ENCODE measurements at places on chromosomes 4 and X. TPM values are rescaled to one million over a fixed set of nuclear protein-coding genes. Genes with fewer than 3 reads are reported as not detected.

TCEANC gene
- total RNA-seq, result 1.7 TPM

GC gene
- total RNA-seq, result 2.5 TPM

MAOB gene
- 56.8 TPM for total RNA-seq

CXCL10 gene
- total RNA-seq, result 21.6 TPM

PRDM5 gene
- 8.7 TPM for total RNA-seq

GRCh38 chr4:18051281-18051680 is 29.7 kb upstream of the LCORL start:
- DNase-seq, result no peak

DNA sequence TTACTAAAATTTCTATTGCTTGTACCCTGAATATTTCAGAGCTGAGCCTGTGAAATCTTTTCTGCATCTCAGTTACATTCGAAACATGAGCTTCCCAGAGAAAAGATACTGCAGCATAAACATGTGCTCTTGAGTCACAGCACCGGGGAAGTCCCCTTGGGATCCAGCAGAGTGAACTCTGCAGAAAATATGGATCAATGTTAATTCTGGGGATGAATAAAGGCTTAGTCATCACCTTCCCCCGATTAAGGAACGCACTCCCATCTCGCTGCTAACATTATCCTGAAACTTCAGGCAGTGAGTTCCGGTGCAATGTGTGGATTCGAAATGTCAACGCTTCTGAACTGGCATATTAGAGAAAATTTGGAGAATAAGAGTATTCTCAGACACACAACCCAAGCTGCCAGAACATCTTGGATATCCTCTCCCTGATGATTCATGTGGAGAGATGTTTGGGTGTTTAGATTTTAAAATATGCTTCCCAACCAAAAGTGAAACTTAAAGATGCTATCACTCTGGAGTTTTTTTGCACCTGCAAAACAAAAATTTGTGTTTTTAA is 90.8 kb downstream of the IRF2 start:
- peak; percentile 69 for DNase-seq

GRCh38 chr4:99821918-99822503 is 5.4 kb downstream of the DAPP1 start:
- DNase-seq, result no peak

DNA sequence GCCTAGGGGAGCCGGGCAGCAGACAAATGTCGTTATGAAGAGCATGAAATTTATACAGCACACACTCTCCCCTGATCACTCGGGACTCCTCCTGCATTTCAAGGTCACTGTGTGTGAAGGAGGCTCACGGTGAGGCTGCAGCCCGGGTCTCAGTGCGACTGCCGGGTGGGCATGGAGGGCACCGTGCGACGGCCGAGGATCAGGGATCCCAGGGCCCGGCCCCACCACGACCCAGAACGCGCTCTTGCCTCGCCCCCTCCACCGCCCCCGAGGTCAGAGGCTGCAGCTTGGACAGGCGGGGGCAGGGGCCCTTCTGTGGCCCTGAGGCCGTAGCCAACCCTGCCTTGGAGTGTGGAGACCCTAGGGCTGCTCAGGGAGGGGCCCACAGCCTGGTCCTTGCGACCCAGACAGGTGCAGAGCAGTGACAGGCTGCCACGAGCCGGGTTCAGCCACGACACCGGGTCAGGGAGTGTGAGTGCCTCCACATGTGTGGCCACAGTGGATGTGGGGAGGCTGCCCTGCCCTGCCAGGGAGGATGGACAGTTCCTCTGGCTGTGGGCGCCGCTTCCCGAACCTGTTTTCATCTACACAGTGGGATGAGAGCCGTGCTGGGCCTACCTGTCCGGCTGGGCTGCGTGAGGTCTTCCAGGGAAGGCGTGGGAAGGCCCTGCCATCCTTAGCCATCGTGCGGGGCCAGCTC is 89.3 kb upstream of the NKX1-1 start:
- no peak for DNase-seq

DNA sequence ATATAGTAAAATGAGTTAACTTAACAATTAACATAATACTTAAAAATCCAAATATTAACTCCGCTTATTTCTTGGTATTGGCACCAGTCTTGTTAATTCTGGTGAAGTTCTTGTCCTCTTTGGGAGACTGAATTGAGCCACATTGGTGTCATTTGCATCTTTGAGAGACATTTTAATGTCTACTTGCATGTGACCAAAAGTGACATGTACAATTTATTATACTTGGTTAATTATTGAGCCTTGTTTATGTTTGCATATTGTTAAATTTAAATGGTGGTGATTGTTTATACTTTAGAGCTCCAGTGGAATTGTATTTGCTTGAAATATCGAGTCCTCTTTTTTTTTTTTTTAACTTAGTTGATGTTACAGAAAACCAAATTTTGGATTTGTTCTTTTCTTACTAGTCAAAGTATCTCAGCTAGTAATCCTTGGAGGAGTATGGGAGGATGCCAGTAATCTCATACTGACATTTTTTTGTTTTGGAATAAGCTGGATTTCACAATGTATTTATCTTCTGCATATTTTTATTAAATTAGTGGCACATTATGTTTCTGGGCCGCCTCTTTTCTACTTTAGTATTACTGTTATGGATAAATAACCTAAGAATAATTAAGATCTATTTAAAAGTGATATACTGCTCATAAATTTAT is 3.9 kb downstream of the SPCS3 start:
- DNase-seq, result no peak

DNA sequence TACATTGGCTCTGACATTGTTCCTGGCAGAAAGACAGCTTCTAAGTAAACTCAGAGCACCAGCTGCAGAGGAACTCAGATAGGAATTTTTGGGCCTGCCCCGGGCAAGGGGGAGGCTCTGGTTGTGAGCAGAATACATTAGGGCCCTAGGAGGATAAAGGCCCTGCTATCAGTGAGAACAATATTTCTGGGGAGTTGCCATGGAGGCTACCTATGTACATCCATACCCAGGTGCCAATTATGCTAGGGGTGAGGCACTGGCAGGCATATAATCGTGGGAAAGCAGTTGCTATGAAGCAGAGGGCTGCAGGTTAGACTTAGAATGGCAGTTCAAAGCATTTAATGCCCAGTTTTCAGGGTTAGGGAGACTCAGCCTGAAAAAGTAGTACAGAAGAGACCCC is 273.5 kb upstream of the EDA2R start:
- no peak for DNase-seq

GRCh38 chrX:111164728-111165127 is 68.7 kb downstream of the PAK3 start:
- DNase-seq, result no peak

DNA sequence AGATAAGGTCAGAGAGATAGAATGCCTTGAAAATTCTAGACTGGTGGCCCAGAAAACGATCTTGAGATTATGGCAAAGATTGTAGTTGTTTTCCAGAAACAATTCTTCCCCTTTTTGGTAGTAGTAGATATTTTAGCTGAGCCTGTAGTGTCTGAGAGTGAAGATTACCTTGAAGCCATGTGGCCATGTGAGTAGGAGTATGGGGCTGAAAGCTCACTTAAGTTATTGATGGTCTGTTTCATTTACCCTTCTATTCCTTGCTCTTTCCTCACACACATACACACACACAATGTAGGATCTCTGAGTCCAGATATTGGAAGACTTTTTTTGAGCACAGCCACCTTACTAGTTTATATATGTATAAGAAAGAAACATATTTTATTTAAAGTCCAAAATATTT is 941.6 kb upstream of the GRID2 start:
- DNase-seq, result no peak

DNA sequence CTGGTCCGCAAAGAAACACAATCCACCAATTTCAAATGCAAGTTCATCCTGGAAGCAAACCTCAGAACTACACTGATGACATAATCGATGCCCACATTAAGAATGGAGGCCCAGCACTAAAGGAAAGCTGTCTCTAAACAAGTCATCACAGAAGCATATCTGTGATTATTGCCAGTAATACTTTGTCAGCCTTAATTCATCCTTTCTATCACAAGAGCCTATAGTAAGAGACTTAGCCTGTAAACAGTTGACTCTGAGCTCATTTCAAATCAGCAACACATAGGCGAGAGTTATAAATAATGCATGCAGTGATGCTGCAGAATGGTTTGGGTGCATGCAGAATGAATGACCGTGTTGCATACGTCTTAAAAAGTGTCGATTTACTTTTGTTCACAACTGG is 105.9 kb upstream of the ZFP42 start:
- no peak for DNase-seq

DNA sequence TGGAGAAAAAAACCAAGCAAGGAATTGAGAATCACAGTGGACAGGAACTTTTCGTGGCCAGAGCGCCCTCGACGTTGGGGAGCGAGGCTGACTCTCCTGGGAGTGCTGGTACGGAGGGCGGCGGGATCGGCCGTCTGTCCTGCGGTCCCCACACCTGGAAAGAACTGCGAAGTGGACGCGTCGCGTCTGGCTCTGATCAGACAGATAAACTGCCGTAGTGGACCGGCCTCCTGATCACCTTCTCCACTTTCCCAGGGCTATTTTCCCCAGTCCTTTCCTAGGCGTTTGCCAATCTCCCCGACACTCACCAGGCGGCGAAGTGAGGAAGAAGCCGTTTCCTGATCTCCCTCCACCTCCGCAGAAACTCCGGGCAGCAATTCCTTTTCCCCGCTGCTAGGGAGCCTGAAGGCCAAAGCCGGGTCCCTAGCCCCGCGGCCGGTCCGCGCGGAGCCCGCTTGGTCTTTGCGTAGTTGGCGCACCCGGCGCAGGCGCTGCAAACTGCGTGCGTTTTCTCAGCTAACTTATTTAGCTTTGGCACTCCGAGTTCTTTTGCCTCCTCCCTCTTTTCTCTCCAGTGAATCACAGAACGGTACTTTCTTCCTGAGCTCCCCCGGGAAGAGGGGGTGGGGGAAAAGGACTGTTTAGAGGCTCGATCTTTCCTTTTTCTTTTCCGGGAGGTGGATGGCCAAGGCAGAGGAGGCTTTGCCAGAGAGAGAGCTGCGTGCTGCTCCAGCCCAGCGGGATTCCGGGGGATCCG is at the start of gene ARSJ:
Gene ARSJ (minus strand): TSS at position 500 of the 757 bp plus-strand sequence. CDS start 813 bp downstream, outside the sequence.
- DNase-seq, result peak; percentile 37

GRCh38 chrX:39169976-39170375 is 368.7 kb downstream of the MID1IP1 start:
- DNase-seq, result no peak

Data from Calu3 (cell line).